ENCODE measurements at places on chromosomes 2 and 18. TPM values are rescaled to one million over a fixed set of nuclear protein-coding genes. Genes with fewer than 3 reads are reported as not detected.

DNA sequence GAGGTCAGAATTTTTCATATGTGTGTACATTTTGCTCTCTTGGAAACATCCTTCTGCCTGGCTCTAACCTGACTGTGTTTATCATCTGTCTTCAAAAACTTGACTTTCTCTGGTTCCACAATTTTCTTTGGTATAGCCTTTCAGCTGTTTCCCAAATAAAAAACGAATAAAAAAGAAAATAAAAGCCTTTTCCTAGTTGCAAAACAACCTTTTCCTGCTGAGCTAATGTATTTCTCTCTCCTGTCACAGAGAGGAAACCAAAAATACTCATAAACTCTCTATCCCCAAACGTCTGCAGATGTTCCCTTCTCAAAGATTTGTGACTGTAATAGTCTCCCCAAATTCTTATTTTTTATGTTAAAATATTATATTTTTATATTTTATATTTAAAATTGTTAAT lies 505.3 kb upstream of the SLC39A10 start:
- DNase-seq: no peak
- H3K27ac ChIP-seq: no peak overlapping the region
- no peak overlapping the region for H3K4me3 ChIP-seq
- H3K4me1 ChIP-seq: no peaks in the 10 kb centered on the region

GRCh38 chr18:50726960-50727589 lies 92.7 kb downstream of the MRO start:
- no peaks in the 10 kb centered on the region for H3K4me1 ChIP-seq
- H3K27ac ChIP-seq: no peak overlapping the region
- no peaks in the 10 kb centered on the region for H3K27me3 ChIP-seq
- no peak for DNase-seq
- no peaks in the 10 kb centered on the region for H3K36me3 ChIP-seq
- no peak overlapping the region for H3K4me3 ChIP-seq

GRCh38 chr2:123359636-123360035 lies 665.5 kb upstream of the CNTNAP5 start:
- H3K27me3 ChIP-seq: no peaks in the 10 kb centered on the region
- no peak overlapping the region for H3K4me3 ChIP-seq
- no peaks in the 10 kb centered on the region for H3K4me1 ChIP-seq
- no peak overlapping the region for H3K27ac ChIP-seq
- no peak for DNase-seq
- no peaks in the 10 kb centered on the region for H3K36me3 ChIP-seq

GRCh38 chr2:155379494-155379893 lies 681.0 kb downstream of the KCNJ3 start:
- H3K27me3 ChIP-seq: no peaks in the 10 kb centered on the region
- no peaks in the 10 kb centered on the region for H3K36me3 ChIP-seq
- no peaks in the 10 kb centered on the region for H3K4me1 ChIP-seq
- no peak overlapping the region for H3K4me3 ChIP-seq
- DNase-seq: no peak
- no peak overlapping the region for H3K27ac ChIP-seq

GRCh38 chr18:34494359-34494696 lies 215.8 kb upstream of the DTNA start:
- 0 out of 2 replicates have a peak, but pooled peaks cover 5% of the 10 kb centered on the region for H3K4me1 ChIP-seq
- no peak overlapping the region for H3K4me3 ChIP-seq
- H3K27ac ChIP-seq: no peak overlapping the region

GRCh38 chr18:78920456-78921138 lies 59.0 kb upstream of the SALL3 start:
- no peak overlapping the region for H3K4me3 ChIP-seq
- H3K4me1 ChIP-seq: no peaks in the 10 kb centered on the region
- H3K27ac ChIP-seq: no peak overlapping the region
- no peak for DNase-seq
- H3K27me3 ChIP-seq: no peaks in the 10 kb centered on the region

DNA sequence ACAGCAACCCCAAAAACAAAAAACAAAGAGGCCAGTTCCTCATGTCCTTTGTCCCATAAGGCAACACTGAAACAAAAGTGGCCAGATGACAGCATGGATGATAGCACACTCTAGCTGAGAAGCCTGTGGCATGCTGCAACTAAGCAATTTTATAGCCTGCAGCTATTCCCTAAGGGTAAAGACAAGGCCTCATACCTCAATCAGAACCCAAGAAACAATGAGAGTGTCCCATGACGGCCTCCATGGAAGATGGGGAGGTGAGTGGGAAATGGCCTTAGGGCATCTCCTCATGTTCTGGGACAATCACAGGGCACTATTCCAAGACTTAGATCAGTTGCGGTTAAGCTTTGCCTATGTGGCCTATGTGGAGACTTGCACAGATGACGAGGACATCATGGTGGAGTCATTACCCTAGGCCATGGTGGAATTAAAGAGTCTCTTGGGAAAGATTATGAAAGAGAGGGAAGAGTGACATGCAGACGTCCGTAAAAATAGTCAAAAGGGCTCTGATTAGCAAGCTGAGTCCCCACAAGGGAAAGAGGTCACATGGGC lies 103.1 kb downstream of the INO80D start:
- H3K27ac ChIP-seq: no peak overlapping the region
- DNase-seq: no peak
- H3K4me1 ChIP-seq: no peaks in the 10 kb centered on the region
- H3K27me3 ChIP-seq: no peaks in the 10 kb centered on the region
- no peaks in the 10 kb centered on the region for H3K36me3 ChIP-seq

The WNT6 gene
- total RNA-seq: not detected

- no peaks in the 10 kb centered on the region for H3K4me1 ChIP-seq
- H3K36me3 ChIP-seq: no peaks in the 10 kb centered on the region
- DNase-seq: no peak
- no peak overlapping the region for H3K4me3 ChIP-seq
- H3K27ac ChIP-seq: no peak overlapping the region
- H3K27me3 ChIP-seq: no peaks in the 10 kb centered on the region
Measured at GRCh38 chr18:998936-999335, 94.3 kb downstream of the ADCYAP1 start.

GRCh38 chr2:197307933-197308521 lies 2.6 kb downstream of the ANKRD44 start:
- H3K36me3 ChIP-seq: peaks cover 3% of the 10 kb centered on the region
- H3K27ac ChIP-seq: no peak overlapping the region
- no peaks in the 10 kb centered on the region for H3K27me3 ChIP-seq
- DNase-seq: no peak
- H3K4me1 ChIP-seq: peaks cover 27% of the 10 kb centered on the region

The CAPN10 gene
- 17.7 TPM for total RNA-seq

GRCh38 chr2:241217320-241218031 lies 29.0 kb downstream of the ANO7 start:
- H3K4me1 ChIP-seq: peaks cover 27% of the 10 kb centered on the region
- peak overlapping the region; percentile 47 for H3K4me3 ChIP-seq
- peaks cover 11% of the 10 kb centered on the region for H3K36me3 ChIP-seq
- peak overlapping the region; percentile 70 for H3K27ac ChIP-seq

The NTSR2 gene
- total RNA-seq: not detected

The PTPN2 gene
- total RNA-seq: 52.2 TPM

The IL36A gene
- total RNA-seq: not detected

DNA sequence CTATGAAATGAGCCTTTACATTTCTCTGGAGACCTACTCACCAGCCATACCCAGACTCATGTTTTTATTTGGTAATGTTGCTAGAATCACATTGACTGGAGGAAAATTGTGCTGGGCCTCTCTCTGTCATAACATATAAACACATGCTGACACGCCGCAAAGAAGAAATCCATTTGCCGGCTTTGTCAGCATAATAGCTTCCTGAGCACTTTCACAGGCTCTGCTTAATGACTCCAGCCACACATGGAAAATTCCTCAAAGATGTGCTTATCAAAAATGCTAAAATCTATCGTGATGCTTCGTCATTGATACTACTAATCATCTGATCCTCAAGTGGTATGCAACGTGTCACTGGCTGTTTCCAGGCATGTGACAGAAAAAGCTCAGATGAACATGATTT lies 63.1 kb downstream of the RND3 start:
- no peak overlapping the region for H3K27ac ChIP-seq
- 0 out of 2 replicates have a peak, but pooled peaks cover 7% of the 10 kb centered on the region for H3K4me1 ChIP-seq
- no peak overlapping the region for H3K4me3 ChIP-seq
- no peaks in the 10 kb centered on the region for H3K36me3 ChIP-seq

DNA sequence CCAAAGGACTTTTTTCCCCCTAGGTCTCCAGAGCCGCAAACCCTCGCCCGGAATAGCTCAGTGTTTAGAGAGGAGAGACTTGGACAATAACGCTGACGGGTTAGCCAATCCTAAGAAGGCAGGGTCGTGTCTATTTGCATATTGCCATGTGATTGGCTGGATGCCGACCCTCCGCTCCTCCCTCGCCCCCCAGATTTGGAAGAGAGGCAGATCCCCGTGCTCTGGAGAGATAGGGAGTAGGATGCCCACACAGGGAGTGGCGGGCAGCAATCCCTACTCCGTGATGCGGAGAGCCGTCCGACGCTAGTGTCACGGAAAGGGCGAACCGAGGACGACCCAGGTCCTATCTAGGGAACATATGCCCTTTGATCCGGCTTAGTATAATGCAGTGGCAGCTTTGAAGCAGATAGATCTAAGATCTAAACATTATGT lies 1.4 kb downstream of the WNT6 start:
- no peaks in the 10 kb centered on the region for H3K36me3 ChIP-seq
- no peak overlapping the region for H3K4me3 ChIP-seq
- no peak overlapping the region for H3K27ac ChIP-seq
- peak; percentile 47 for DNase-seq
- peaks cover 13% of the 10 kb centered on the region for H3K4me1 ChIP-seq
- H3K27me3 ChIP-seq: peaks cover 66% of the 10 kb centered on the region

- peak; percentile 29 for DNase-seq
- no peak within 1 kb of the TSS for H3K27ac ChIP-seq
- H3K27me3 ChIP-seq: peaks cover 49% of the 10 kb centered on the region
- H3K4me3 ChIP-seq: peak within 1 kb of the TSS; percentile 15
- peaks cover 3% of the 10 kb centered on the region for H3K4me1 ChIP-seq
Measured at GRCh38 chr2:5691985-5692529, at the start of gene SOX11. TSS of gene SOX11 (plus strand) at chr2:5692384. CDS start at chr2:5692722, 338 bp downstream.

DNA sequence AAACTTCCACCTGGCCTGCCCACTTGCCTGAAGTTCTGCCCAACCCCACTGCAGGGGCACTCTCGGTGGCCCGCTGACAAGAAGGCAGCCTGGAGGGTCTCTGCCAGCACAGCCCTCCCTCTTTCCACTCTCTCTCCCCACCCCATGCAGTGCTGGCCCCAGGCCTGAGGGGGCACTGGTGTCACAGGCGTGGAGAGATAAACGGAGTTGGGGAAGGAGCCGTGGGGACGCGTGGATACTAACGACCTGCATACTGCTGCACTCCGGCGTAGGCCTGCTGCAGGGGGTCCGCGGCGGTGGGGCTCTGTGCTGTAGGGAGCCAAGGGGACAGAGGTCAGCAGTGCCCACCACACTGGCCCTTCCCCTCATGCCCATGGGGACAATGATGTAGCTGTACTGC lies 299.3 kb downstream of the CELF4 start:
- H3K4me1 ChIP-seq: no peaks in the 10 kb centered on the region
- no peak overlapping the region for H3K4me3 ChIP-seq
- H3K27me3 ChIP-seq: no peaks in the 10 kb centered on the region

DNA sequence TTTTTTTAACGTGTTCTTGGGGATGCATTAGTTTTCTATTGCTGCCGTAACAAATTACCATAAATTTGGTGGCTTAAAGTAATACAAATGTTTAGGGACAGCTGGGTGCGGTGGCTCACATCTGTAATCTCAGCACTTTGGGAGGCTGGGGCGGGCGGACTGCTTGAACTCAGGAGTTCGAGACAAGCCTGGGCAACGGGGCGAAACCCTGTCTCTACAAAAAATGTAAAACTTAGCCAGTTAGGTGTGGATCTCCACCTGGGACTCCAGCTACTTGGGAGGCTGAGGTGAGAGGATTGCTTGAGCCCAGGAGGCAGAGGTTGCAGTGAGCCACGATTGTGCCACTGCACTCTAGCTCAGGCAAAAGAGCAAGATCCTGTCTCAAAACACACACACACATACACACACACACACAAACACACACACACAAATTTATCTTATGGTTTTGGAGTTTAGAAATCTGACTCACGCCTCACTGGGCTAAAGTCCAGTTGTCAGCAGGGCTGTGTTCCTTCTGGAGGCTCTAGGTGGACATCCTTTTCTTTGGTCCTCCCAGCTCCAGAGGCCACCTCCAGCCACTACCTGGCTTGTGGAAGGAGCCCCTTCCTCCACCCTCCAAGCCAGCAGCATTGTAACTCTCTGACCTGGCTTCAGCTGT lies 76.1 kb downstream of the SEPTIN10 start:
- DNase-seq: no peak
- no peak overlapping the region for H3K4me3 ChIP-seq
- peaks cover 5% of the 10 kb centered on the region for H3K4me1 ChIP-seq
- no peaks in the 10 kb centered on the region for H3K27me3 ChIP-seq
- no peak overlapping the region for H3K27ac ChIP-seq

The AQP12B gene
- total RNA-seq: not detected
